HFFc6 (cell line): ENCODE measurements at places on chromosomes 16 and 17. TPM values are rescaled to one million over a fixed set of nuclear protein-coding genes. Genes with fewer than 3 reads are reported as not detected.

Gene PEMT
- total RNA-seq: 33.0 to 47.1 TPM (median 46.0 TPM) in 3 replicates

Gene ABCA8
- total RNA-seq: not detected in 2 replicates

Gene MMP2
- 495 to 561 TPM (median 512 TPM) in 3 replicates for total RNA-seq

Gene RNF222
- not detected in 3 replicates for total RNA-seq

Gene TEX14
- 0.20 TPM in 1 of 3 replicates, not detected in the others for total RNA-seq

Gene TLE7
- total RNA-seq: not detected in 3 replicates

Gene SLC22A31
- not detected in 3 replicates for total RNA-seq

Gene CD7
- total RNA-seq: not detected in 2 replicates

Gene ATAD5
- 2.5 to 4.1 TPM (median 4.0 TPM) in 3 replicates for total RNA-seq

GRCh38 chr16:89123831-89124100 is 30.1 kb downstream of the ACSF3 start:
- H3K4me3 ChIP-seq: no peak overlapping the region
- no peaks in the 10 kb centered on the region for H3K4me1 ChIP-seq
- DNase-seq: no peak
- no peaks in the 10 kb centered on the region; the same call in 1 of the 2 replicates for H3K27me3 ChIP-seq

DNA sequence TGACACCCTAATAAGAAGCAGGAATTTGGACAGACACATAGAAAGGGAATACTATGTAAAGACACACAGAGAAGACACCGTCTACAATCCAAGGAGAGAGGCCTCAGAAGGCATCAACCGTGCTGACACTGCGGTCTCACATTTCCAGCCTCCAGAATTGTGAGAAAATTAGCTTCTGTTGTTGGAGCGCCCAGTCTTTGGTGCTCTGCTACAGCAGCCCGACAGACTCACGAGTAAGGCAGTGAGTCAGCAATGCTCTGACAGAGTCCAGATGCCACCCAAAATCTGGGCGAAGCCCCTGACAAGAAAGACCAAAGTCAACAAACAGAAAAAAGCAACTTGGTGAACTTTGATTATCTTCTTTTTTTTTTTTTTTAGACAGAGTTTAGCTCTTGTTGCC is 32.5 kb upstream of the RAI1 start:
- no peak overlapping the region for H3K27ac ChIP-seq
- H3K4me1 ChIP-seq: peaks cover 15% of the 10 kb centered on the region
- H3K27me3 ChIP-seq: peaks cover 35% of the 10 kb centered on the region
- no peak overlapping the region for H3K4me3 ChIP-seq
- DNase-seq: no peak
- no peaks in the 10 kb centered on the region; the same call in 1 of the 2 replicates for H3K36me3 ChIP-seq

DNA sequence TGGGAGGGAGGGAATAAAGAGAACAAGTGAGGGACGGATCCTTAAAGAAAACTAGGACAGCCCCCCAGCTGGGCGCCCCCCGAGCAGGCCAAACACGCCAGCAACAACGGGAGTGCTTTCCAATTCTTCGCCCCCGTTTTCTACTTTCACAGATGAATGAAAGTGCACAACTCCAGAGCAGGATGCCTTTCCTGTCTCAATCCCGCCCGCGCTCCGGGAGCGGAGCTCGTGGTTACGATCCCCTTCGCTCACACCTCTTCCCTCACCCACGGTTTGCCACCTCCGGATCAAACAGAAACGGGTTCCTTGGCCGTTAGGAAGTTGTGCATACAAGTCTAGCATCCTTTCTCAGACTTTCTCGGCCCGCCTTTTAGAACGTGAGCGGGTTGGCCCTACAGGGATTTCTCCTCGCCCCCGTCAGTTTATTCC is 680 bp downstream of the SKA2 start:
- H3K36me3 ChIP-seq: peaks cover 4% of the 10 kb centered on the region; the same call in 1 of the 2 replicates
- peaks cover 66% of the 10 kb centered on the region for H3K4me1 ChIP-seq
- H3K4me3 ChIP-seq: no peak overlapping the region
- no peak overlapping the region for H3K27ac ChIP-seq
- H3K27me3 ChIP-seq: no peaks in the 10 kb centered on the region
- no peak for DNase-seq

DNA sequence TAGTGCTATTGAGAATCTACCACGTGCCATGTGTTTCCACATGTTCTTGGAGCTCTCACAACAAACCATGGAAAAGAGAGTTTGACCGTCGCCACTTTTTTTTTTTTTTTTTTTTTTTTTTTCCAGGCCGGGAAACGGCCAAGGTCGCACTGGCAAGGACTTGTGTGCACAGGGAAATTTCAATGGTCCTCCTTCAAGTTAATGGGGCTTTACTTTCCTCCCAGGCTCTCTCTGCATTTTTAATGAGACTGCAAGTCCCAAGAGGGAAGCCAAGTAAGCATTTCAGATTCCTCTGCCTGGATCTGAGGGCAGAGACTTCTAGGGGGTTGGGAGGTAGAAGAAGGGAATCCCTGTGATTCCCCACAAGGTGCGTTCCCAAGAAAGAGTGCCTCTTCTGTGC is 94.7 kb upstream of the MPHOSPH6 start:
- H3K27ac ChIP-seq: no peak overlapping the region
- no peaks in the 10 kb centered on the region for H3K36me3 ChIP-seq
- H3K4me3 ChIP-seq: no peak overlapping the region
- no peaks in the 10 kb centered on the region for H3K4me1 ChIP-seq
- DNase-seq: no peak

DNA sequence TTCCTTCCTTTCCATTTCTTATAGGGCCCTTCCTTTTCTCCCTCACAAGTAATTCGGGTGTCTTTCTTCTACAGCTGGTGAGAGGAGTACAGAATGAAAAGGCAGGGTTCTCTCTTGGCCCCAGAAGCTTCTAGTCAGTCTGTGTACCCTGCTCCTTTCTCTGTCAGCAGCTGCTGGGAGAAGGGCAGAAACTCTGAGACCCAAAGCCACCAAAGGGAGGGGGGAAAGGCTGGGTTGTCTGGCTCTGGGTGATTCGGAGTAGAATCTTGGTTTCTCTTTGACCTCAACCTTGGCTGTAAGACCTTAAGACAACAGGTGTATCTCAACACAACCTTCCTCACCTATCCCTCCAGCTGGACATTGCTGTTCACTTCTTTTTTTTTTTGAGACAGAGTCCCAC is 3.3 kb upstream of the NR1D1 start:
- no peak overlapping the region for H3K4me3 ChIP-seq
- no peak overlapping the region for H3K27ac ChIP-seq
- peaks cover 6% of the 10 kb centered on the region; the same call in 1 of the 2 replicates for H3K36me3 ChIP-seq

DNA sequence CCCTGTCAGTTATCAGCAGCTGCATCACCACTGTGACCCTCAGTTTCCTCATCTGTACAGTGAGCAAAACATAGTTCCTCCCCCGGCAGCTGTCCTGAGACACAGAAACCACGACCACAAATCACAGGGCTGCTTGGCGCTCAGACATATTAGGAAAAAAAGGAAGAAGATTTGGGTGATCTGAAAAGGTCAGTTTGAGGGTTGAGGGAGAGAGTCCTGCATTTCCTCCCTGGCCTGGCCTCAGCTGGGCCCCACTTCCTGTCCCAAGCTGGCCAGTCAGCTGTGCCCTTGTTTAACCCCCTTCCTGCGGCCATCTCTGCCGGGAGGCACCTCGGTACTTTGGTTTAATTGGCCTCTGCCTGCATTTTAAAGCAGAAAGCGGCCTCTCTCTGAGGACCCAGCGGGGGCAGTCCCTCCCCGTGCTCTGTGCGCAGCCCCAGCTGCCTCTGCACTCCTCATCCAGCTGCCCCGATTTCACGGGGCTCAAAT is 24.0 kb upstream of the CIBAR2 start:
- H3K36me3 ChIP-seq: no peaks in the 10 kb centered on the region
- H3K27ac ChIP-seq: no peak overlapping the region; the same call in 1 of the 2 replicates
- peaks cover 57% of the 10 kb centered on the region for H3K4me1 ChIP-seq
- no peak overlapping the region for H3K4me3 ChIP-seq

- peaks cover 1% of the 10 kb centered on the region for H3K27me3 ChIP-seq
- no peaks in the 10 kb centered on the region for H3K4me1 ChIP-seq
- no peak overlapping the region for H3K27ac ChIP-seq
- H3K36me3 ChIP-seq: no peaks in the 10 kb centered on the region
Measured at GRCh38 chr16:88798073-88798472, 5.5 kb upstream of the CDT1 start.

DNA sequence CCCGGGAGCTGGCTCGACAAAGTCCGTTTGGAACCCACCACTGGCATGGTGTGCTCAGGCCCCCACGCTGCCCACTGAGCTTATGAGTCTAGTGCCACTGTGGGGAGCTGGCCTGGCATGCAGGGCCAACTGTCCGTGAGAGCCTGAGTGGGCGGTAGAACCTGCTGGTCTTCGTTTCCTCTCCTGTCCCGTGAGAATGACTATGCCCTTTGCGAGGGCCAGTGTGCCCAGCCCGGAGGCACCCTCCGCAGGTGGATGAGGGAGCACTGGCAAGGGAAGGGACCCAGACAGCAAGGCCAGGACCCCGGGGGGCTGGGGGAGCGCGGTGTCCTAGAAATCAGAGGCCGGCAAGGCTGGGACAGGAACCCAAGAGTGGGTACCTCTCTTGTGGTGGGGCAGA is 3.2 kb downstream of the BAIAP3 start:
- no peak overlapping the region for H3K27ac ChIP-seq
- no peaks in the 10 kb centered on the region for H3K36me3 ChIP-seq
- H3K4me3 ChIP-seq: no peak overlapping the region
- no peak for DNase-seq
- peaks cover 2% of the 10 kb centered on the region; the same call in 1 of the 2 replicates for H3K4me1 ChIP-seq

DNA sequence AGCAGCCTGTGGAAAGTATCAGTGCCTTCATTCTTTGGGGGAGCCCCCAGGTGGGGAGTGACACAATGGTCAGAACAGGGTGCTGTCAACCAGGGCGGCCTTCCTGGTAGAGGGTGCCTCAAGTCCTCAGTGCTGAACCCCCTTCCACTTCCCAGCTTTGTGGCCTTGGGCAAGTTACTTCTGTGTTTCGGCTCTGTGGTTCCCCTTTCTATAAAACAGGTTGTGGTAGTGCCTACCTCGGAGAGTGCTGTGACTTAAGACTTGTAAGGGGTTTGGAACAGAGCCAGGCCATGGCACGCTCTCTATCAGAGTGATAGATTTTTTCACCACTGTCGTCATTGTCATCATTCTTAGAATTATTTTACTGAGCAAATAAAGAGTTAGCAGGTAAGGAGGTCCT is 141.1 kb downstream of the CCDC182 start:
- H3K4me1 ChIP-seq: peaks cover 49% of the 10 kb centered on the region
- H3K4me3 ChIP-seq: no peak overlapping the region
- no peak overlapping the region for H3K27ac ChIP-seq
- H3K27me3 ChIP-seq: no peaks in the 10 kb centered on the region; the same call in 1 of the 2 replicates
- DNase-seq: no peak

DNA sequence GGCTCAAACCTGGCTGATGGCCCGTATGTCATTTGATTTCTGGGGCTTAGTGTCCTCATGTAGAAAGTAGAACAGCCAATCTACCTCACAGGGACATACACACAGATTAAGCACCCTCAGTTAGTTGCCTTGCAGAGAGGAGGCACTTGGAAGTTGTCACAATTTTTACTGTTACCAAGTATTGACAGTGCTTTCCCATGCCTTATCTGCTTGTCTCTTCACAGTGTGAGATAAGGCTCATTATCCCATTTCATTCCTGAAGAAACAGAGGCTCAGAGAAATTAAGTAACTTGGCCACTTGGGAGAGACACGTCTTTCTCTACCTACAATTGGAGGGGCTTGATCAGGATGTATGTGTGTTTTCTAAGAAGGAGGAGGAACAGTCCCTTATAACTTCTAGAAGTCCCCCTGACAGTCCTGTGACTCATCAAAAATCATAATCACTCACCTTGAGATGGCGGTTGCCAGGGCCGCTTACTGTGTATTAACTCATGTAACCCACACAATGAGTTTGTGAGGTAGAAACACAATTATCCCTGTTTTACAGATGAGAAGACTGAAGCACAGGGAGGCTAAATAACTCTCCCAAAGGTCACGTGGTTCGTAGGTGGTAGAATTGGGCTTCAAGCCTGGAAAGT is 56.9 kb upstream of the LHX1 start:
- H3K36me3 ChIP-seq: peaks cover 6% of the 10 kb centered on the region
- no peak for DNase-seq
- H3K4me1 ChIP-seq: no peaks in the 10 kb centered on the region
- no peak overlapping the region for H3K27ac ChIP-seq

DNA sequence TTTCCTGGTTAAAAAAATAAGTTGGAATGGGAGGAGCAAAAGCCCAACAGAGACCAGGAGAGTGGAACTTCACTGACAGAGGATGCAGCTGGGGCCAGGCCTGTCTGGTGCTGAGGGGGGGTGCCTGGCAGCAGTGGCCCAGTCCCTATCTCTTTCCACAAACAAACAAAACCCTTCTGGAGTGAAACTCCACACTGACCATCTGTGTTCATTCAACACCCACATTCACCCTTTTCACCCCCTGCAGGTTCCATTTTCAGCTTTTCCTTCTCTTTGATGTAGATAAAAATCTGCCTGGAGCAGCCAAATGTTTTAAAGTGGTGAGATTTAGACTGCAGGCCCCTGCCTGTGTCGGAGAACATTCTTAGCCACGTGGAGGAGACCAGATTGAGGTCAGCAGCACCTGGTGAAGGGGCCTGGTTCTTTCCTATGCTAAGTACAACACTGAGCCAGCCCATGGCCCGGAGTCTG is 161.4 kb upstream of the CDH11 start:
- no peak overlapping the region for H3K27ac ChIP-seq
- H3K4me1 ChIP-seq: peaks cover 29% of the 10 kb centered on the region
- no peaks in the 10 kb centered on the region for H3K36me3 ChIP-seq
- DNase-seq: no peak
- no peaks in the 10 kb centered on the region for H3K27me3 ChIP-seq
- H3K4me3 ChIP-seq: no peak overlapping the region

GRCh38 chr16:72132726-72133125 is 39.1 kb downstream of the DHX38 start:
- no peak overlapping the region for H3K27ac ChIP-seq
- no peak overlapping the region for H3K4me3 ChIP-seq
- no peaks in the 10 kb centered on the region for H3K36me3 ChIP-seq
- no peaks in the 10 kb centered on the region; the same call in 1 of the 2 replicates for H3K4me1 ChIP-seq
- DNase-seq: no peak
- H3K27me3 ChIP-seq: peaks cover 14% of the 10 kb centered on the region

DNA sequence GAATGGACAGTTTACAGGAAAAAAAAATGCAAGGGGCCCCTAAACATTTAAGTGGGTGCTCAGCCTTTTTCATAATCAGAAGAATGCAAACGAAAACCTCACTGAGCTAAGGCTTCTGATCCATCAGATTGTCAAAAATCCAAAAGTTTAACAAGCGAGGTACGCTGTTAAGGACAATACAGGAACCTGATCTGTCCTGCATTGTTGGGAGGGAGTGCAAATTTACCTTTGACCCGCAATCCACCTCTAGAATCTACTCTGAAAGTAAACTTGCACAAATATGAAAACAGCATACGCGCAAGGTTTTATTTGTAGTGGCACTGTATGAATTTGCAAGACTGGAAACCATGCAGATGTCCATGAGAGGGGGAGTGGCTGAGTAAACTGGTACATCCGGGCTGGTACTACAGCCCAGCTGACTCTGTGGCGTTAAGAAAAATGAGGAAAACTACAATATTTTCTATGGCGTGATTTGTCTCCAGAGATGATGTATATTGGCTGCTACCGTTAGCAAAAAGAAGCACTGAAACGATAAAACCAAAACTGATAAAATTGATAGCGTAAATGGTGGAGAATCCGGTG is 28.8 kb upstream of the ST6GALNAC1 start:
- peak overlapping the region; percentile 95 for H3K4me3 ChIP-seq
- H3K4me1 ChIP-seq: peaks cover 59% of the 10 kb centered on the region
- peaks cover 16% of the 10 kb centered on the region for H3K36me3 ChIP-seq
- H3K27ac ChIP-seq: peak overlapping the region; percentile 88
- H3K27me3 ChIP-seq: peaks cover 11% of the 10 kb centered on the region
- DNase-seq: no peak
